ENCODE measurements at places on chromosomes 6 and 20.

DNA sequence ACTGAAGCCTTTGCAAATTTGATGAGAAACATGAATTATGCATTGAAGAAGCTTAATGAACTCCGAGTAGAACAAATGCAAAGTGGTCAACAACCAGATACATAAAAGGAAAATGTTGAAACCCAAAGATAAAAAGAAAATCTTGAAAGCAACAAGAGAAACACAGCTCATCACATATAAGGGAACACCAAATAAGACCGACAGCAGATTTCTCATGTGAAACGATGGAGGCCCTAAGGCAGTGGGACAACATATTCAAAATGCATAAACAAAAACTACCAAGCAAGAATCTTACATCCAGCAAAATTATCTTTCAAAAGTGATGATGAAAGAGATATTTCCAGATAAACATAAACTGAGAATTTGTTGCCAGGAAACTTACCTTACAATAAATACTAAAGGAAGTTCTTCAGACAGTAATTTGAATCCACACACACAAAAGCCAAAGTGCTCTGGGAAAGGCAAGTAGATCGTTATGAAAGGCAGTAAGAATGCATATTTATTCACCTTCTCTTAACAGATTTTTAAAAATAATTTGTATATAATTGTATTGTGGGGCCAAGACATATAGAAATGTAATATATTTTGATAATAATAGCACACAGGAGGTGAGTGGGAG lies 22.5 kb downstream of the SLC52A3 start:
- no peak for DNase-seq

DNA sequence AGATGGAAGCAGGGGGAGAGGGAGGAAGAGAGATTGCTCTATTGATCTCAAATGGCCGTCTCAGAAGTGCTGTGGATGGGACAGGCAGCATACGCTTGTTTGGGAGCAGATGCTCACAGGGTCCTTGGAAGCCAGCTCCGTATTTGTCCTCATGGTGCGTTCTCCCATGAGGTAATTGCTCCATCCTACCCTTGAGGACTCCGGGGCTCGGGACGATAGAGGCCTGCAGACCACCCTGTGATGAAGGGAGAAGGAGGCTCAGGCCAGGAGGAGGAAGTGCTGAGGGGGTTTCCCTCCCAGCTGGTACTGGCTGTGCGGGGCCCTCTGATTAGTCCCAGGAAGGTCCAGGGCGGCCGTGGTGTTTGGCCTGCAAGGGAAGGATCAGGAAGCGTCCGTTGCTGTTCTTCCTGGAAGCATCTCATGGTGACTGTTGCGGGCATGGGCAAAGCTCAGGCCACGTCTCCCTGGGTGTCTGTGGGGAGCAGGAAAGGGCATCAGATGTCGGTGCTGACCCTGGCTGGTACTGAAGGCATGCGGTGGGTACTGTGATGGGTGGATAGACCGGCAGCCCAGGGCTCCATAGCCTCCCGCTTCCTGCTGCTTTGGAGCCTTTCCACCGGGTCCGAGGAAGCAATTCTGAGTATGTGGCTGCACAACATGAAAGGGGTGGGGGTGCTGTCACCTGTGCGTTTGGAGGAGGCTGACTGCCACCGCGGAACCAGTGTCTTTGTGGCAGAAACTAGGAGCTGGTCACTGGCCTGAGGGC lies 158.3 kb downstream of the SYCP2 start:
- DNase-seq = no peak

GRCh38 chr6:11364971-11365397 lies 132.5 kb upstream of the NEDD9 start:
- no peak for DNase-seq

- DNase-seq = no peak
These were observed 1.3 kb downstream of the C20orf203 start for GRCh38 chr20:32672394-32672981.

DNA sequence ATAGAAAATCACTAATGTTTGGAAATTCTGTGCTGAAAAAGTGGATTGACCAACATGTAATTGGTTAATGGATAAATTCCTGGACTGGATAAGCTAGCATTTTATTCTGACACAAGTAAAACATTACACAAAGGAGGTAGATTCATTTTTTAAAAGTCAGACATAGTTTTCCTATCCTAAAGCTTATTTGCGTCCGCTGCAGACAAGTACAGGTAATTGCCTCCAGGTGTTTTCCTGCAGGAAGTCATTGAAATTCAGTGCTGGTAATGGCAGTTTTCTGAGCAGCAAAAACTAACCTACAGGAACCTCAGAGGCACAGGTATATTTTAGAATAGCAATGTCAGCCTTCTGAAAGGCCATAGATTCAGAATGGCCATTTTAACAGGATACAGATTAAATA lies 20.0 kb upstream of the HIVEP1 start:
- DNase-seq = no peak

GRCh38 chr6:63598049-63599036 lies 26.1 kb downstream of the LOC128125822 start:
- peak; percentile 39 for DNase-seq

- DNase-seq = no peak
These were observed 177.7 kb downstream of the MRPL14 start for GRCh38 chr6:43949551-43949991.

- DNase-seq = peak; percentile 27
These were observed 195.0 kb upstream of the CEP162 start for GRCh38 chr6:84422380-84422968.

DNA sequence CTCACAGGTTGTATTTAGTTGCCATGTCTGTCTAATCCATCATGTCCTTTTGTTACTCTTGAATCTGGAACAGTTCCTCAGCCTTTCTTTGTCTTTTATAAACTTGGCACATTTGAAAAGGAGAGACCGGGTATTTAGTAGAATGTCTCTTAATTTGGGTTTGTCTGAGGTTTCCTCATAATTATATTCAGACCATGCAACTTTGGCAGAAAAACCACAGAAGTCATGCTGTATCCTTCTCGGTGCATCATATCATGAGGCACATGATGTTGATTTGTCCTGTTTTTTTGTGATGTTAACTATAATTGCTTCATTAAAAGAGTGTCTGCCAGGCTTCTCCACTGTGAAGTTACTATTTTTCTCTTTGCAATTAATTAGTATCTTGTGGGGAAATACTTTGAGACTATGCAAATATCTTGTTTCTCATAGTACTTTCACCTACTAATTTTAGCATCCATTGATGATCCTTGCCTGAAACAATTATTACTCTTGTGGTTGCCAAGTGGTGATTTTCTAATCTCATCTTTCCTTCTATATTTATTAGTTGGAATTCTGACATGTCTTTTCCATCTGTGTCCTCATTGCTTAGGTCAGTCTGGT lies 837.3 kb downstream of the DHX35 start:
- no peak for DNase-seq

DNA sequence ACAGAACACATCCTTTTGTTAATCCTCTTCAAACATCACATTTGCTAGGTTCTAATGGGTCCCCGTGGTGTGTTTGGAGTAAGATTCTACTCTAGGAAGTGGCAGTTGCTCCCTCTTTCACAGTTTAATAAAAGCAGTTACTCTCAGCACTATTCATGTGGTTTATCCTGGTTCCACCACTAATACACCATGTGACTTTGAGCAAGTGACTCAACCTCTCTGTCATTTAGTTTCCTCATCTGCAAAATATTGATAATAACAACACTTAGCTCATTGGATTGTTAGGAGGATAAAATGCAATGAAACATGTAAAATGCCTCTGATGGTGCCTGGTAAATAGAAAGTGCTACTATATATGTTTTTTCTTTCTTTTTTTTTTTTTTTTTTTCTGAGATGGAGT lies 488.0 kb upstream of the NOX3 start:
- no peak for DNase-seq
